Stimulated activated CD4-positive, alpha-beta T cell treated with anti-CD3 and anti-CD28 coated beads, Interleukin-1b, Interleukin-23, amount 100 ng/mL, for 4 hours (primary cell): ENCODE measurements at places on chromosomes 12 and 14.

- DNase-seq = no peak
These were observed 21.0 kb upstream of the CIPC start for GRCh38 chr14:77077040-77077439.

- DNase-seq = no peak
These were observed 594 bp downstream of the ARHGDIB start for GRCh38 chr12:14960548-14961465.

DNA sequence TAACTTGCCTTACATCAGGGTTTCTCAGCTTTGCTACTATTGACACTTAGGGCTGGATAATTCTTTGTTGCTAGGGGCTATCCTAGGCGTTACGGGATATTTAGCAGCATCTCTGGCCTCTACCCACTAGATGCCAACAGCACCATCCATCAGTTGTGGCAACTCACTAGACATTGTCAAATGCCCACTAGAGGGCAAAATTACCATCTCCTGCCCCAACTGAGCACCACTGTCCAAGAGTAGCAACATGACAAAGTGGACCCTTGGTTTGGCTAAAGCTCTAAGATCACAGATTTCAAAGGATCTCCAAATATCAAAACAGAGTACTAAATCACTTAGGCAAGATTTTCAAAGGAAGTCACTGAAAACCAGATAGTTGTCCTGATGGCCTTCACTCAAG lies 251.7 kb upstream of the TBX3 start:
- DNase-seq = no peak

DNA sequence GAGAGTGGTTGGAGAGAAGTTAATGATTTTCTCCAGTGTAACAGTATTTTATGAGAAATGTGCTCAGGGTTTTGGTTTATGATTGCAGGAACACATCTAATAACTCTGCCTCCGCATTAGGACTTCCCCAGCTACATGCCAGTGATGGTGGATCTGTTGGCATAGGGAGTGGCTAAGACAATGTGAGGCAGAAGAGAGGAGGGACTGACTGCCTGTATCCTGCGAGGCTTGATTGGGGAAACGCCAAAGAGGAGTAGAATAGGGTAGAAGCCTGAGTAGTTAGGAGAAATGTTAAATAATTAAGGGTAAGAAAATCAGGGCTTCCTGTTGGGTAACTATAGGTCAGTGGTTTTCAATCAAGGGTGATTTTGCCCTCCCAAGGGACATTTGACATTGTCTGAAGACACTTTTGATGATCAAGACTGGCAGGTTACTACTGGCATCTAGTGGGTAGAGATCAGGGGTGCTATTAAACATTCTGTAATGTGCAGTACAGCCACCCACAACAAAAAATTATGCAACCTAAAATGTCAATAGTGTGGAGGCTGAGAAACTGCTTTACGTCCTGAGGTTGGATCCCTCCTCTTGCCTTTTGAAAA lies 12.8 kb downstream of the TDG start:
- no peak for DNase-seq

DNA sequence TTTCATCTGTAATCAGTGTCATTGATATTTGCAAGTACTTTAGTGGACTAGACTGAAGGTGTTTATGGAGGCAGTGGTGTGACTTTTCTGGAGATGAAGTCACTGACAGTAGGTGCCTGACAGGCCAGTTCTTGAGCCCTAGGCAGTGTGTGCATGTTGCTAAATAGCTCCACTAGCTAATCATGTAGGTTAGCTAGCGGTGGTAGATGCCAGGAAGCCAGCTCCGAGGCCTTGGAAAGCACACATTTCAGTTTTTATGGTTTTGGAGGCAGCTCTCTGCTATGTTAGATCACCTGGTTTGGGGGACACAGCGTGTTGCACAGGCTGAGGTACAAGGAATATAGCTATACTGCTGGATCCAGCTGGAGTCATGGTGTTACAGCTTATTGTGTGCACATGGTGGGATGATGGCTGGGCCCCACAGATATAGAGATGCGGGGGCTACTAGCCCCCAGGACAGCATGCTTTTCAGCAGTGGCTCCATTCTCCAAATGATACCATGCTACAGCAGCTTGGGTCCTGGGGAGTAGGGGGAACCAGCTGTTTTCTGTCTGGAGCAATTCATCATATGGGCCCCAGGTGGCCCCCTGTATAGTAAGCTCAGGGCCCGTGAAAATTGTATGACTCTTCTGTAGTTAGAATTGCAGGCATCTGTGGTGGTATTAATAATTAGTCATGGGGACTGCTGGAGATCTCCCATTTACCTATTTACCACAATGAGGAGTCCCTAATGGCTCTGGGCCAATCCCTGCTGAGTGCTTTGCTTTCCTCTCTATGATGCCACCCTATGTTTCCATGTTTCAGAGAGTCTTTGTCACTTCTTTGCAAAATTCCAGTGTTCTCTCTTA lies 367.2 kb upstream of the LMO3 start:
- DNase-seq = no peak

DNA sequence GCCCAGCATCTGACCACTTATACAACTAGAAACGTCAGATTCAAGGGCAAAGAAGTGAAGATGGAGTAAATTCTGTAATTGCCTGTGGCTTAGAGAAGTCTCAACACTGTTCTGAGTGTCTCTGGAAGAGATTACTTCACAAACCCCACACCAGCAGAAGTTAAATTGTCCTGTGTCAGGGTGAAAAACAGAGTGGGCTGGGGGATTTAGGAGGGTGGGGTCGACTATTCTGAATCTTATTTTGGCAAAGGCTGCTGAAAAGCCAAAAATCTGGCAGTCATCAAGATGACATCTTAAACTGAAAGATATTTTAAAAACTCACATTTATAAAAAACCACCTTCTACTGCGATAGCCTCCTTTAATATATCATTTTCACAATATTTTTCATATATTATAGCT lies 180.8 kb downstream of the KLHL28 start:
- no peak for DNase-seq

DNA sequence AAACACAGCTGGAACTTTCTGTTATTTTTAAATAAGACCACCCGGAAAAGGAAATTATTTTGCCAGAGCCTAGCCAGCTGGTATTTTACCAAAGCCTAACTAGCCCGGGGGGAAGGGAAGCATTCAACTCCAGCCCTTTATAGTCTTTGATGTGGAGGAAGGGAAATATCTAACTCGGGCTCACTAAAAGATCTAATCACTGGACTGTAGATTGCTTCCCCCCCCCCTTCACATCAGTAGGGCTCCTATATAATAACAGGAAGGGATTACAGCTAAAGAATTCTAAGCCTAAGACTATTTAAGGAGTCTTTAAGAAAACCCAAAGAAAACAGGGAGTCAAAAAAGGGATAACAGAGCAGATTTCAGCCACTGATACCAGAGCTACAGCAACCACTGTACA lies 431.1 kb downstream of the KCNH5 start:
- no peak for DNase-seq

DNA sequence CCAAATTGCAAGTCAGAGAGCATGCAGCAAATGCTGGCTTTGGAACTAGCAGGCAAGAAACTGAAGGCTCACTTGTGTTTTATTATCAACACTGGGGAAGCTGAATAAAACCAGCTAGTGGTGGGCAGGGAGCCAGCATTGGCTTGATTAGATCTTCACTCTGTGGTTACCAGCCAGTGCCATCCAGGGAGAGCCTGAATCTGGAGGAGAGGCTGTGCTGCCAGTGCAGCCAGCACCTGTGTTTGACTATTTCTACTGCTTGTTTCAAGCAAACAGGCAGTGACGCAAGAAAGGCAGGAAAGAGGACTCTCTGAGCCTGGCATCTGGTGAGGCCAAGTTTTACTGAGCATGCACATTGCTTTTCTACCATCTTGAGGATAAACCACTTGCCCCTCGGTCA lies 247.0 kb downstream of the PHLDA1 start:
- DNase-seq = no peak

DNA sequence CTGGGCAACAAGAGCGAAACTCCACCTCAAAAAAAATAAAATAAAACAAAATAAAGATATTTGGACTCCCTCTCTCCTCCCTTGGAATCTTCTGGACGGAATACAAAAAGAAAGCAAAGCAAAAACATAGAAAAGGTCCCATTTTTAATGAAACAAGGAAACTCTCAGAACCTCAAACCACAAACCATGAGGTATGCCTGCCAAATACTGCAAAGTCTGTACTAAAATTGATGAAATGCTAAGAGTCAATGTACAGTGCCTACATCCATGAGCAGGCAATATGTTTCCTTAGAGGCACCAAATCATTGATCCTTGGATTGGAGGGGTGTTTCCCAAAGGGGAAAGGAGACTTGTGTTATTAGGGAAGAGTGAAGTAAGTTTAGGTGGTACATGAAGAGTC lies 8.2 kb upstream of the RPS6KA5 start:
- DNase-seq = no peak

- DNase-seq = no peak
These were observed 22.5 kb downstream of the TESC start for GRCh38 chr12:117076410-117077372.

DNA sequence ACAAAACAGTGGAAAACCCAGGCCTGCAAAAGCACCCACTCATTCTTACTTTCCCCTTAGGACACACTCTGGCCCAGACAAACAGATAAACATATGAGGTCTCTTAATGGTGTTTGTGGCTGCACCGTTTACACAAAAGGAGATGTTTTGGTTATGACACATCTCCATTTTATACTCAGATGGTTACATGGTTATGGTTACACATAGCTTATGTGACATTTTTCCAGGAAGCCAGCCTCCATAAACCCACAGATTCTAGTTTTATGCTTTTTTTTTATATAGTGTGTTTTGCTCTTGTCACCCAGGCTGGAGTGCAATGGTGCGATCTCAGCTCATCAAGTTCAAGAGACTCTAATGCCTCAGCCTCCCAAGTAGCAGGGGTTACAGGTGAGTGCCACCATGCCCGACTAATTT lies 3.5 kb upstream of the KLRD1 start:
- no peak for DNase-seq

GRCh38 chr12:3300833-3301401 lies 190.1 kb upstream of the PRMT8 start:
- DNase-seq = no peak

- peak; percentile 76 for DNase-seq
These were observed 25.4 kb upstream of the EIF4B start for GRCh38 chr12:52980650-52981423.

GRCh38 chr12:81759190-81760051 lies at the start of gene PPFIA2:
Gene PPFIA2 (minus strand): TSS chr12:81759350.
- DNase-seq = no peak
